Activated T-helper 1 cell treated with anti-CD3 and anti-CD28 coated beads, Interleukin-12 subunit alpha, Interleukin-12 subunit beta, Interleukin-2, Interleukin-4 antibody, amounts not matched to agents 30 ng/mL and 10 ng/mL and 1 ng/mL, durations not matched to agents 14 hours and 24 hours and 36 hours (primary cell): ENCODE measurements at places on chromosomes 3 and 15. TPM values are rescaled to one million over a fixed set of nuclear protein-coding genes. Genes with fewer than 3 reads are reported as not detected.

The ITIH4 gene
- 3.1 and 4.8 TPM in 2 replicates for total RNA-seq

The CDCP1 gene
- 0.98 and 1.2 TPM in 2 replicates for total RNA-seq

The CLDN1 gene
- 0.22 and 0.34 TPM in 2 replicates for total RNA-seq

The PLOD2 gene
- total RNA-seq = 1.4 and 2.0 TPM in 2 replicates

DNA sequence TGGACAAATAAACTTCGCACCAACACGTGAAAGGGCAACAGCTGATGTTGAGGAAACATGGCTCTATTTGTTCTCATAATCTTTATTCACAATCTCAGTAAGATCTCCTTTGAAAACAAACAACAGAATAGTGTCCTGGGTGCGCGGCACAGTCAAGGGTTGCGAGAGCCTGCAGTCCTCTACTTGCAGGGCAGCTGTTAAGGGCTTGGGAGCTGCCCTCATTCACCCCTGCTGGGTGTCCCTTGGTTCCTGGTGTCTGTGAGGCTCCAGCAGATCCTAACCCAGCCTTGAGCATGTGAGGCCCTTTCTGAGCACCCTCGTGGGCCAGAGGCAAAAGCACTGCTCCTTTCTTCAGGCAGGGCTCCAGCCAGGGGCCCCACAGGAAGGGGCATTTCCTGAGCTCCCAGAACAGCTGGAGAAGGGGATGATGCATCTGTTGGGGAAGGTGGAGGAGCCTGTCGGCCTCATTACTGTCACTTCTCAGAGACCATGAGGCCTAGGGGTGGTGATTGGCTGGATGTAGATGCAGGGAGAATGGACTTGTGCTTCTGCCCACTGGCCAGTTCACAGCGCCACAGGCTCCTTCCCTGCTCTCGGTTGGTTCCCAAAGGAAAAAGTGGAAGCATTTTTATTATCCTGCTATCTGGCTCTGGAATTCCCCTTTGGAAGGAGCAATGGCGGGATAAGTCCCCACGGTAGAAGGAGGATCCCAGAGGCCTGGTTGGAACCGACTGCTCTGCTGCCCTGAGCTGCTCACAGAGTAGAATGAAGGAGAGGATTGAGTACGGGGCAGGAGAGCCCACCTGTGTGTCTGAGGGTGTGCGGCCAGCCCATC, 51.9 kb upstream of the KLF13 start:
- DNase-seq = no peak
- H3K4me1 ChIP-seq = peaks cover 39% of the 10 kb centered on the region
- H3K36me3 ChIP-seq = no peaks in the 10 kb centered on the region
- no peak overlapping the region for H3K4me3 ChIP-seq
- no peaks in the 10 kb centered on the region for H3K27me3 ChIP-seq

- H3K4me1 ChIP-seq = no peaks in the 10 kb centered on the region
- no peak overlapping the region for H3K4me3 ChIP-seq
- H3K27me3 ChIP-seq = no peaks in the 10 kb centered on the region
- H3K36me3 ChIP-seq = no peaks in the 10 kb centered on the region
- no peak overlapping the region for H3K27ac ChIP-seq
- DNase-seq = no peak
These were observed 54.4 kb upstream of the LRRN1 start for GRCh38 chr3:3744826-3745225.

The TUBGCP4 gene
- total RNA-seq = 46.5 and 47.2 TPM in 2 replicates

DNA sequence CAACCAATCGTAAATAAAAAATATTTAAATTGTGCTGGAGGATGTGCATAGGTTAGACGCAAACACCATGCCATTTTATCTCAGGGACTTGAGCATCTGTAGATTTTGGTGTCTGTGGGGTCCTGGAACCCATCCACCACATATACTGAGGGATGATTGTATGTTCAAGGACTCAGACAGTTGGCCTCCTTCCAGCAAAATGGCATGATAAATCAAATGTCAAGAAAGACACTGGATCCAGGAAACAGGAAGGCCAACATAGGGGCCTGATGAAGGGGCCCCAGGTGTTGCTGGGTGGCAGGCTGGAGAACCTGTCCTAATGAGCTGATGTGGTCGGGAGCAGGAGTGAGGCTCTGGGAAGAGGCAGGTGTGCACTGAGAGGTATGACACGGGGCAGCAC, 289.5 kb downstream of the GABRG3 start:
- H3K27ac ChIP-seq = no peak overlapping the region
- H3K36me3 ChIP-seq = no peaks in the 10 kb centered on the region
- no peaks in the 10 kb centered on the region for H3K27me3 ChIP-seq
- no peak for DNase-seq
- H3K4me3 ChIP-seq = no peak overlapping the region
- no peaks in the 10 kb centered on the region for H3K4me1 ChIP-seq

The TNFAIP8L3 gene
- total RNA-seq = 0.20 and 0.49 TPM in 2 replicates

DNA sequence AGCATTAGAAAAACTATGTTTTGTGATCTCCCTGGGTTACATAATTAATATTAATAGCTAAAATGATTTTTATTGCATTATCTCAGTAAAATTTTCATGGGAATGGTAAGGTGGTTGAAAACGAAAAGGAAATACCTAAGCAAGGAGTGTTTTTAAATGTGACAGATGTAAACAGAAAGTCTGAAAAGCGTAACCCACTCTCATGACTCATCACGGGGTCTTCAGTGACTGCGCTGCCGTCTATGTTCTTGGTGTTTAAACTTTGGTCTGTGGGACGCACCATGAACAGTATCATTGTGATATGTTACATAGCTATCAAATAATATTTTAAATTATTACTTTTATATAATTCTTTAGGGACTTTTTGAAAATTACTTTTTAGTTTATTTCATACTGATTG, 19.8 kb downstream of the LRCH3 start:
- no peak overlapping the region for H3K4me3 ChIP-seq
- no peaks in the 10 kb centered on the region for H3K27me3 ChIP-seq
- peaks cover 9% of the 10 kb centered on the region for H3K36me3 ChIP-seq
- no peak for DNase-seq

GRCh38 chr15:89662893-89663626, 7.8 kb upstream of the KIF7 start:
- no peak overlapping the region for H3K4me3 ChIP-seq
- peaks cover 3% of the 10 kb centered on the region for H3K36me3 ChIP-seq
- no peak for DNase-seq
- H3K27ac ChIP-seq = no peak overlapping the region
- H3K4me1 ChIP-seq = peaks cover 5% of the 10 kb centered on the region

The SH3GL3 gene
- total RNA-seq = not detected in 2 replicates

DNA sequence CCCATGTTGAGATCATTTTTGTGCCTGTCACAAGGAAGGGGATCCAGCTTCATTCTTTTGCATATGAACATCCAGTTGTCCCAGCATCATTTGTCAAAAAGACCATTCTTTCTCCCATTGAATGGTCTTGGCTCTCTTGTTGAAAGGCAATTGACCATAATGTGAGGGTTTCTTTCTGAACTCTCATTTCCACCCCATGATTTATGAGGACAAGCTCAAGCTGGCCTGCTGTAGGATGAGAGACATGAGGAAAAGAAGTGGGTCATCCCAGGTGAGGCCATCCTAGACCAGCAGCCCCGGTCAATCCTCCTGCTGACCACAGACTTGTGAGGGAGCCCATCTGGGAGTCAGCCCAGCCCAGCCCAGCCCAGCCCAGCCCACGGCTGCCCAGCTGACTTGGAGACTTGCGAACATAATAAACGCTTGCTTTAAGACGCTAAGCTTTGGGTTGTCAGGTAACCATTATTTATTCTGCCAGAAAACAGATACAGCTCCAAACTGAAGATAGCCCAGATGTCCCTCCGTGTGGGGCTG, 69.0 kb downstream of the LINGO1 start:
- H3K4me1 ChIP-seq = no peaks in the 10 kb centered on the region
- no peak overlapping the region for H3K27ac ChIP-seq
- no peak for DNase-seq
- H3K4me3 ChIP-seq = no peak overlapping the region

The SPINT1 gene
- 11.0 and 12.4 TPM in 2 replicates for total RNA-seq

The GOLGA6L7 gene
- total RNA-seq = not detected in 2 replicates

GRCh38 chr15:99452010-99452409, 113.8 kb upstream of the MEF2A start:
- H3K27me3 ChIP-seq = peaks cover 13% of the 10 kb centered on the region
- no peak overlapping the region for H3K4me3 ChIP-seq
- no peaks in the 10 kb centered on the region for H3K36me3 ChIP-seq
- peaks cover 39% of the 10 kb centered on the region for H3K4me1 ChIP-seq
- no peak for DNase-seq
- H3K27ac ChIP-seq = no peak overlapping the region

DNA sequence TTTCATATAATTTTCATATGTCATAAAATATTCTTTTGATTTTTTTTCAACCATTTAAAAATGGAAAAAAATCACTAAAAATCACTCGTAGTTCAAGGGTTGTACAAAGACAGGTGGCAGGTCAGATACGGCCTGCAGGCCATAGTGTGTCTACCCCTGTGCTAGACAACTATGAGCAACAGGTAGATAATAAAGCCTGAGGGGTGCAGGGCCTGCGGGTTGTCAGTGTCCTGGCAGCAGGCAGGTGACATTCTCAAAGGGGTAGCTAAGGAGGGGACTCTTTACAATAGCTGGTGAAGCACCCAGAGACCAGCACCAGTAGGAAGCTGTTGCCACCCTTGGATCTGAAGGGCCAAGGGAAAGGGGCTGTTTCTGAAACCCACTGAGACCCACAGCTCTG, 34.4 kb downstream of the MINAR1 start:
- no peaks in the 10 kb centered on the region for H3K36me3 ChIP-seq
- H3K4me3 ChIP-seq = no peak overlapping the region
- H3K27ac ChIP-seq = no peak overlapping the region

The RYR3 gene
- 0.02 TPM in 1 of 2 replicates, not detected in the other for total RNA-seq

DNA sequence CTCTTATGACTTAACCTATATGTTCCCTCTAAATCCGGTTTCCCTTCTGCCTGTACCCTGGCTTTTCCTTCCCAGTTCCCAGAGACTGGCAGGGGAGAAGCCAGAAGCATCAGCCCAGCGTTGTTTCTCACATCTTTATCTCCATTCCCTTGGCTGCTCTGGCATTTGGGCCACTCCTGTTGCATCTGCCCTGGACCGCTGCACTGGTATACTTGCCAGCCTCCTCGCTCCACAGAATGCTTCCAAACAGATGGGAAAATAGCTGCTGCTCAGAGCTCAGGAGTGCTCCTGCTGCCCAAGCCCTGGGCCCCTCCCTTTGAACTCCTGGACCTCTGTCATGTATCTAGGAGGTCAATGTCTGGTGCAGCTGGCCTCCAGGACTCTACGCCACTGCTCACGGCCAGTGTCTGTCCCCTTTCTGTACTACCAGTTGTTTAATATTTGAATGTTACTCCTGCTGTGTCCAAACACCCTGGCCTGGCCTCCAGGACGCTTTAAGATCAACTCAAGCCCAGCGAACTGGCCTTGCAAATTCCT, 6.8 kb downstream of the SPINT1 start:
- H3K27ac ChIP-seq = no peak overlapping the region
- no peak overlapping the region for H3K4me3 ChIP-seq
- DNase-seq = no peak
- no peaks in the 10 kb centered on the region for H3K27me3 ChIP-seq
- peaks cover 23% of the 10 kb centered on the region for H3K4me1 ChIP-seq

DNA sequence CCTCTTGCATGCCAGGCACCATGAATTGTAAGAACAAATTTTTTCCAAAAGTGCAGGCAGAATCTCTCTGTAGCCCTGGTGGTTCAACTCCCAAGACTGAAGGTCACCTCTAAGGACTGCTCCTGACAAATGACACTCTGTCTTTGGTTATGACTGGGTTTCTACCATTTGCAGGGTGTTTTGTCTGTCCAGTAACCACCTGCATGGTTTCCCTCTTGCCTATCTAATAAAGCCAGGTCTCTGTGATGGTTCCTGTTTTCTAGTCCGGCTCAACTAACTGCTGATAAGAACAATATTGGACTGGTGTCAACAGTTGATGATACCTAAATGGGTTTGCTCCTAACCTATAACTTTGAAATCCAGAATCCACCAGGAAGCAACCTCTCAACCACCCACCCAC, 43.7 kb downstream of the ATP8B4 start:
- no peaks in the 10 kb centered on the region for H3K27me3 ChIP-seq
- H3K36me3 ChIP-seq = peaks cover 43% of the 10 kb centered on the region
- no peak overlapping the region for H3K4me3 ChIP-seq
- peaks cover 18% of the 10 kb centered on the region for H3K4me1 ChIP-seq

GRCh38 chr3:28982906-28983305, 298.0 kb upstream of the RBMS3 start:
- H3K27me3 ChIP-seq = peaks cover 1% of the 10 kb centered on the region
- DNase-seq = no peak
- no peak overlapping the region for H3K27ac ChIP-seq
- H3K36me3 ChIP-seq = no peaks in the 10 kb centered on the region

The CCRL2 gene
- 2.2 and 3.9 TPM in 2 replicates for total RNA-seq

- H3K4me3 ChIP-seq = no peak overlapping the region
- H3K27me3 ChIP-seq = peaks cover 36% of the 10 kb centered on the region
- H3K4me1 ChIP-seq = peaks cover 7% of the 10 kb centered on the region
- H3K36me3 ChIP-seq = no peaks in the 10 kb centered on the region
These were observed 141.9 kb upstream of the C2CD4B start for GRCh38 chr15:62306851-62307504.

DNA sequence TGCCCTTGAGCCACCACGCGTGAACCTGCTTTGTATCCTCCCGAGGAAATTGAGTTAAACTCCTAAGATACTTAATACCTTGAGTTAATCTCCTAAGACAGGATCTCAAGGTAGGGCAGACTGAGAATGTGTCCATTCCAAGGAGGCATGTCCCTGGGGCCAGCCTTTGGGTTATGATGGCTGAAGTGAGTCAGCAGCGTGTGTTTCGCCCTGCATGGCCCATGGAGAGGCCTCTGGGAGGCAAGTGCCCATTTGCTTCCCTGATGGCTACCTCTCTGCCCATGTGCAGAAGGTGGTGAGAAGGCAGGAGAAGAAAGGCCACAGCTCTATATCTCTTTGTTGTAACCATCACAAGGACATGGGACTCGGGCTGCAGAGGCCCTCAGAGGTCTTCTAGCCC, 36.7 kb upstream of the LIMD1 start:
- no peak overlapping the region for H3K27ac ChIP-seq
- no peak for DNase-seq
- no peaks in the 10 kb centered on the region for H3K36me3 ChIP-seq
- no peaks in the 10 kb centered on the region for H3K4me1 ChIP-seq
- H3K27me3 ChIP-seq = no peaks in the 10 kb centered on the region

DNA sequence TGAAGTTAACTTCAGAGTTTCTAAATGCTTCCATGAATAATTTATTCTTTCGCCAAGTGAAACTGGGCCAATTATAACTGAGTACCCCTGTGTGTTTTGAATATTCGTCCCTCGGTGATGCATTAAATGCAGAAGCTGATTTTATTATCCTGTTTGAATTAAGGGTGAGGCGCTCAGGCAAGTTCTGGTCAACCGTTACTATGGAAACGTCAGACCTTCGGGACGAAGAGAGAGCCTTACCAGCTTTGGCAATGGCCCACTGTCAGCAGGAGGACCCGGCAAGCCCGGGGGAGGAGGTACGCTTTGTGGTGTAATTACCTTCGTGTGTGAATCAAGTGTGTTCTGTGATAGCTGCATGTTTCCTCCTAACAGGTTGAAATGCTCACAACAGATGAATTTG, 239.8 kb downstream of the ITPR1 start:
- no peak for DNase-seq
- peaks cover 85% of the 10 kb centered on the region for H3K4me1 ChIP-seq
- peaks cover 74% of the 10 kb centered on the region for H3K36me3 ChIP-seq
- no peak overlapping the region for H3K4me3 ChIP-seq
- H3K27ac ChIP-seq = no peak overlapping the region
